ENCODE measurements at places on chromosomes 11 and 22.

DNA sequence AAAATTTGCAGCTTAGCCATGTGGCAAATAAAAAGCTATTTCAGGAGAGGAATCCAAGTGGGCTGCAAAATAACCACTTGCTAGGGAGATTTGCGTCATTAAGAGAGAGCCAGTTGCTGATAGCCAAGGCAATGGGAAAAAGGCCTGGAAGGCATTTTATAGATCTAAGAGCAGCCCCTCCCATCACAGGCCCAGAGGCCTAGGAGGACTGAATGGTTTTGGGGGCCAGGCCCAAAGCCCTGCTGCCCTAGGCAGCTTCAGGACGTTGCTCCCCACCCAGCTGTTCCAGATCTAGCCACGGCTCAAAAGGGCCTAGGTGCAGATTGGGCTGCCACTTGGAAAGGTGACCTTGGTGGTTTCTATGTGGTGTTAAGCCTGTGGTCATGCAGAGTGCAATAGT is 169.0 kb downstream of the AASDHPPT start:
- no peak for DNase-seq

DNA sequence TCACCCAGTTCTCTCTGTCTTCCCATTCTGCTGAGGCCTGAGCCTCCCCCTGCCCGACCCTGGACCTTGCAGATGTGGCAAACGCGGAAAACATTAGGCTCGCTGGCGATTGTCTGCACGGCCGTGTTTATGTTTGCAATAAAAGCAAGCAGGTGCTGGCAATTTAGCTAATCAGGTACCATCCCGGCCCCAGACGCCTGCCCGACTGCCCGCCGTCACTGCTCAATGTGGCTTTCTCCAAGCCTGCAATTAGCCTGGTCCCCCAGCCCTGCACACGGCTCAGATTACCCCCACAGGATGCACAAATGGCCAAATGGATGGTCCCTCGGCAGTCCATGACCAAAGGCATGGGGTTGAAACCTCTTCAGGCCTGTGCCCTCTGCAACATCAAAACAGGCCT is 259.7 kb downstream of the MN1 start:
- DNase-seq, result no peak

GRCh38 chr11:19648321-19648720 is 64.3 kb upstream of the NAV2 start:
- no peak for DNase-seq

DNA sequence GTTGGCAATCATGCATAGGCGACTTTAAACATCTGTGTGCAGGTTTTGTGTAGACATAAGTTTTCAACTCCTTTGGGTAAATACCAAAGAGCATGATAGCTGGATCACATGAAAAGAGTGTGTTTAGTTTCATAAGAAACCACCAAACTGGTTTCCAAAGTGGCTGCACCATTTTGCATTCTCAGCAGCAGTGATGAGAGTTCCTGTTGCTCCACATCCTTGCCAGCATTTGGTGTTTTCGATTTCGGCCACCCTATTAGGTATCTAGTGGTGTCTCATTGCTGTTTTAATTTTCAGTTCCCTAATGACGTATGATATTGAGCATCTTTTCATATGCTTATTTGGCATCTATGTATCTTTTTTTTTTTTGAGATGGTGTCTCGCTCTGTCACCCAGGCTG is 62.8 kb upstream of the CCND1 start:
- DNase-seq, result no peak

DNA sequence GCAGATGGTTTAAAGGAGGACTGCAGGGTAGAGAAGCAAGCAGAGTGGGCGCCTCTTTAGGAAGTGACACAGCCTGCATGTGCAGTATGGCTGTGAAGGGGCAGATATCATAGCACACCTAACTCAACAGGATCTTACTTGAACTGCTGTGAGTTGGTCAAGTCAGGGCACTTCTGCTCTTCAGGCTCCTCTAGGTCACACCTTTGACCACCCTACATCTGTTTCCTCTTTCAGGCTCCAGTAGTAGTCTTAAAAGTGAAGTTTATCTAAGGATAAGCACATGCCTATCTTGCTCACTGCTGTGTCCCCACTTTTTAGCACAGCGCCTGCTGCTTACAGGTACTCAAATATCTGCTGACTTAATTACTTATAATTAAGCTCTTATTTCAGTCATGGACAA is 6.5 kb downstream of the MRPL16 start:
- DNase-seq, result no peak

DNA sequence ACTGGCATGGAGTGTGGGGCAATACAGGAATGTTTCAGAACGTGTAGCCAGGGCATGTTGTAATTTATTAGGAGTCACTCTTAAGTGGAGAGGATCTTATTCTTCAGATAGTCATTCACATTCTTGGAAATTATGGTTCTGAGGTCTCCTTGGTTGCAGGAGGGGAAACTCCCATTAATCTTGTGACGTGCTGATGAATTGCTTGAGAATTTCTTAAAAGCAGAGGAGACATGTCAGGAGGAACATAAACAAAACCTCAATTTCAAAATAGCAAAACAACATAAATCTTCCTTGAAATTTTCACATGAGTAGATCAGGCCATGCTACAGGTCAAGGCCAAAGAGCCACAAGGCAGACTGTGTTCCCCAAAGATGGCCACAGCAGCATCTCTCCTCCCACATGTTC is 50.4 kb downstream of the ADM start:
- no peak for DNase-seq

GRCh38 chr22:26395926-26396325 is 33.1 kb upstream of the ASPHD2 start:
- DNase-seq, result no peak

GRCh38 chr11:60056349-60056969 is at the start of gene MS4A3:
Gene MS4A3 (plus strand): TSS chr11:60056665. CDS start chr11:60061161, 4,496 bp downstream.
- DNase-seq, result no peak

- DNase-seq, result no peak
These were observed 28.8 kb downstream of the TOM1 start for GRCh38 chr22:35328472-35328885.

GRCh38 chr22:23145878-23146470 is 697 bp downstream of the RAB36 start:
- no peak for DNase-seq

DNA sequence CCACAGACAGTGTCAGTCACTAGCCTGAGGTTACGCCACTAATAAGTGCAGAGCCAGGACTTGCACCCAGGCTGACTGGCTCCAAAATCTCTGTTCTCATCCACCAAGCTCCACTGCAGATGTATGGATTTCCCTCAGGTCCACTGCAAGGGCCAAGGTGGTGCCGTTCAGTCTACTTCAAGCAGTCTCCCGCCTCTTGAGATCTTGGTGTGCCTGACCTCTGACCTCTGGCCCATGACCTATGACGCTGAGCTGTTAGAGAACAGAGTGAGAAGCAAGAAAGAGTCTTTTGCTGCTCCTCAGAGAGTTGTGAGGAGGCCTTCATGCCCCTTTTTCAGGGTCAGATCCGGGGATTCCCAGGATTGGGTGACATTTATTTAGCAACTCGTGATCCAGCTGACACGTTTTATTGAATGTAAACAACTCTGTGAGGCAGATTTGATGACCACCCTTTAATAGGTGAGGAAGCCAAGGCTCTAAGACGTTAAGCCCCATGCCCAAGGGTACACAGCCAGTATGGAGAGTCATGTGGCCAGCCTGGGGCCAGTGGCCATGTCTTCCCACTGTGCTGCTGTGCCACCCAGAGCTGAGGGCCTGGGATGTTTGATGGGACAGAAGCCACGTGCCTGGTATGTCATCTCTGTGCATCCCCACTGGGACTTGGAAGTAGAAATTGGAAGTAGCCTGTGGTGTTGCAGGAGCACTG is 25.2 kb downstream of the DCPS start:
- no peak for DNase-seq

DNA sequence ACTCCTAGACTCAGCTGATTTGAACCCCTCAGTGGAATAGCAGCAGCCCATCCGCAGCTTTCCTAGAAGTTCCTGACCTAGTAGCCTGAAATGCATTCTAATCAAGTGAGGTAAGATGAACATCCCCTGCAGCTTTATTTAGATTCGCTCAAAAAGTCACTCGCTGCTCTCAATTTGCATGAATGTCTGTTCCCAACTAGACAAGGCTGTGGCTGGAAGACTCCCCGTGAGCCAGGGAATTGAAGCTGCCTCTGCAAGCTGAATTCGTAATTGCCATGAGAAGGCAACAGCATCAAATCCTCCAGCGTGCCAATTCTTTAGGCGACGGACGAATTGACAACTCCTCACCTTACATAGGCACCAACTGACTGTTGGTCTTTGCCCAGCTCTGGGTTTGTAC is 17.1 kb upstream of the SCN3B start:
- DNase-seq, result no peak
